Natural killer cell treated with Interleukin-12 subunit alpha and Interleukin-12 subunit beta and Interleukin-15 and Interleukin-18, amount 100 ng/mL, for 72 hours (primary cell): ENCODE measurements at places on chromosomes 12 and 14. TPM values are rescaled to one million over a fixed set of nuclear protein-coding genes. Genes with fewer than 3 reads are reported as not detected.

GZMB gene
- 2,090 TPM for total RNA-seq

RDH16 gene
- total RNA-seq, result 0.78 TPM

GRCh38 chr12:81252228-81252627 lies 174.3 kb downstream of the ACSS3 start:
- H3K27ac ChIP-seq, result no peak overlapping the region
- no peak overlapping the region for H3K4me3 ChIP-seq
- H3K27me3 ChIP-seq, result no peaks in the 10 kb centered on the region

DNA sequence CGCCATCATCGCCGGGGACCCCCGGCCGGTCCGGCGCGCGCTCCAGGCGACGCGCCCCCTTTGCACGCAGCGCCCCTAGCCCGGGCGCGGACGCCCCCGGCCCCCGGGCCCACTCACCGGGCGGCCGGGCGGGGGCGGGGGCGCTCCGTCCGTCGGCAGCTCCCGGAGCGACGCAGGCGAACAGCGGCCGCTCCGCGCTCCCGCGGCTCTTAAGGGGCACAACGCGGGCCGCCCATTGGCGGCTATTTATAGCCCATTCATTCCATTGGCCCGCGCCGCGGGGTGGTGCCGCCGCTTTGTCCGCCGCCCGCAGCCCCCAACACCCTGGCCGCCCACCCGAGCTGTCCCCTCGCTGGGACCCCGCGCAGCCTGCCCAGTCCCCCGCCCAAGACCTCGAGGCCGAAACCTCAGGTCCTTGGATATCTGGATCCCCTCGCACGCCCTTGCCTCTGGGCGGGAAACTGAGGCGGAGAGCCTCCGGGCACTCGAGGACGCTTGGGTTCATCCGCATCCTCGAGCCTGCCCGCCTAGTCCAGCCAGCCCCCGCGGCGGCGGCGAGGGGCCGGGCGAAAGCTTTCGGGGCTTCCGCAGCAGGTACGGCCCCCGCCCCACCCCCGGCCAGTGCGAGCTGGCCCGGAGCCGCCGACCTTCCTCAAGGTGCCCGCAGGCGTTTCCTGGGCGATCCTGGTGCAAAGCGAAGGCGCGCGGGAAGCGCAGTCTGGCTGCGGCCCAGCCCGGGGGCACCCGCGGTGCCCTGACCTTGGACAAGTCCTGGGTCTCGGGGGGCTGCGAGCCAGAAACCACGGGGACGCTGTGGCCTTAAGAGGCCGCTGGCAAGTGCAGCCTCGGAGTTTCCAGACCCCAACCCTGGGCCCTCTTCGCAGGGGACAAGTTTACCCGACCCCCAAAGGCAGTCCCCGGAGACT lies at the start of gene CKB:
CKB (minus strand) TSS at position 182 of the 926 bp plus-strand sequence. CDS start 337 bp downstream, outside the sequence.
- H3K36me3 ChIP-seq, result no peaks in the 10 kb centered on the region
- no peaks in the 10 kb centered on the region for H3K27me3 ChIP-seq
- peaks cover 7% of the 10 kb centered on the region for H3K4me1 ChIP-seq

DNA sequence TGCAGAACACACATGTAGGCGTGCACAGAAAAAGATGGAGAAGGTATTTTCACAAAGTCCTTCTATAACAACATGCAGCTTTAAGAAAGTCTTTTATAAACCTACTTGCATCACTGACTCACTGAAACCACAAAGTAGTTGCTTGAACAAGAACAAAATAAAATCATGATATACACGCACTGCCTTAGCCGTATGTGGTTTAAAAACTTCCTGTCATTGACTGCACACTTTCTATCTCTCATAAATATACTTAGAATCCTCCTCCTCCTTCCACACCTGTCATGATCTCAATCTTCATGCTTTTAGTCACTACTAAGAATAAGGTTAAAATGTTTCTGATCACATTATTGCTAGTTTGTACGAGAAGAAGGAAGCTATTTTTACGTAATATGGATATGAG lies 31.8 kb upstream of the RAD51AP1 start:
- H3K4me1 ChIP-seq, result peaks cover 25% of the 10 kb centered on the region
- no peaks in the 10 kb centered on the region for H3K27me3 ChIP-seq
- H3K36me3 ChIP-seq, result peaks cover 6% of the 10 kb centered on the region
- peak overlapping the region; percentile 51 for H3K4me3 ChIP-seq
